NCI-H510A treated with DMSO at 0.1 percent for 48 hours (cell line): ENCODE measurements at places on chromosomes 3 and 15.
A peak's percentile ranks its signal among the peaks of the same experiment; 100 is the strongest.

DNA sequence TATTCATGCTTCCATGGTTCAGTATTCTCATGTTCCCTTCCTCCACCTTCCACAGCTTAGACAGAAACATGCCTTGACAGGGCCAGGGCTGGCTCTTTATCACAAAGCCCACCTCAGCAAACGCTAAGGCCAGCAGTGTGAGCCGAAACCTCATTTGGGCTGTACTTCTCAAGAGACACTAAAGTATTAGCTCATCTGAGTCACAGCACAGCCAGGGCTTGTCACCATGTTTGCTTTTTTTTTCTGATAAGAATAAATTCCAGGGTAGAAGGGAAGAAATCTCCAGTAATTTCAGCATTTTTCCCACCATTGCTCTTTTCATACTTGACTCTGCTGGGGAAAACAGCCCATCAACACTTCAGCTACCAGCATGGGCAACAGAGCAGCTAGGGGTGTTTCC, 95.4 kb downstream of the MYLK start:
- no peak for DNase-seq

DNA sequence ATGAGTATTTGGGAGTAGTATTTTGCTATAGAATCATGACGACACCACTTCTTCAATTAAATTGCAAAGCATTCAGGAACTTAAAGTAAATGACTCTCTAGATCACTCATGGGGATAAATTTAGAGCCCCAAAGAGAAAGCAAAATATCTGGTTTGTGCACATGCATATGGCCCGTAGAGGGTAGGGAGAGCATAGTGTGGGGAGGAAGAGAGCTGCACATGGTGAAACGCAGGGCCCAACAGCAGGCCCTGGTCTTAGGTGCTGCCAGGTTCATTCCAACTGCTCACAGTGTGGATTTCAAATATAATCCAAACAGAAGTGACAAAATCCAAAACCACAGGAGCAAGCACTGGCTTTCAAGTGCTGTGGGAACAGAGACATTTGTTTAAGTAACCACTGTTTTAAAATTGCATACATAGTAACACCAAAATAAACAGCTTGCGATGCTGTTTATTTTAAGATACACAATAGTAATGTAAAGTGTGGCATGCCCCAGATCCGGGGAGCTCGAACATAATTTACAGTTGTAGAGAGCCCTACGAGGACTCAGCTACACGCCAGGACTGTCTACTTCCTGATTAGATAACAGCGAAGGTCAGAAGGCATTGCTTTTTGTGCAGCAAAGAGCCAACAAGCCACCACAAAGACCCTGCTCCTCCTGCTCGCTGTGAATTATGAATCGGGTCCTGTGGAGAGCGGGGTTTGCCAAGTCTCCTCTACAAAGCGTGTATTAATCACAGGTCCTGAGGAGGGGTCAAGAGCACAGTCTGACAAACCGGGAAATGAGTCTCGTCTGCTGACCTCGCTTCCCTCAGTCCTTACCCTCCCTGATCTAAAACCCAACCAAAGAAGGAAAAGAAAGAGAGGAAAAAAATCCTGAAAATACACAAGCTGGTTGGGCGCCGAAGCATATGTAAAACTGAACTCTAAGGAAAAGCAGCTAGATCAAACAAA, 80.6 kb downstream of the MEIS2 start:
- peak; percentile 32 for DNase-seq

- no peak for DNase-seq
These were observed 28.3 kb downstream of the RPLP1 start for GRCh38 chr15:69480932-69481331.

- DNase-seq, result no peak
These were observed 16.1 kb downstream of the LYSMD2 start for GRCh38 chr15:51721199-51721960.

GRCh38 chr15:51401872-51402517, 60.5 kb downstream of the GLDN start:
- DNase-seq, result peak; percentile 2

GRCh38 chr3:5005367-5005766, 26.1 kb downstream of the BHLHE40 start:
- DNase-seq, result no peak

GRCh38 chr15:22259881-22260421, 179.6 kb downstream of the OR4M2 start:
- no peak for DNase-seq
